ENCODE measurements at places on chromosomes 7 and 10. TPM values are rescaled to one million over a fixed set of nuclear protein-coding genes. Genes with fewer than 3 reads are reported as not detected.
A peak's percentile ranks its signal among the peaks of the same experiment; 100 is the strongest.

The KIAA1217 gene
- total RNA-seq: 20.1 TPM

The GSTO2 gene
- total RNA-seq: 2.7 TPM

The ELAPOR2 gene
- 28.3 TPM for total RNA-seq

The LBX1 gene
- not detected for total RNA-seq

The HMX3 gene
- not detected for total RNA-seq

The WEE2 gene
- 3.6 TPM for total RNA-seq

The PAOX gene
- 12.7 TPM for total RNA-seq

The PTF1A gene
- not detected for total RNA-seq

The MYL7 gene
- 5.2 TPM for total RNA-seq

DNA sequence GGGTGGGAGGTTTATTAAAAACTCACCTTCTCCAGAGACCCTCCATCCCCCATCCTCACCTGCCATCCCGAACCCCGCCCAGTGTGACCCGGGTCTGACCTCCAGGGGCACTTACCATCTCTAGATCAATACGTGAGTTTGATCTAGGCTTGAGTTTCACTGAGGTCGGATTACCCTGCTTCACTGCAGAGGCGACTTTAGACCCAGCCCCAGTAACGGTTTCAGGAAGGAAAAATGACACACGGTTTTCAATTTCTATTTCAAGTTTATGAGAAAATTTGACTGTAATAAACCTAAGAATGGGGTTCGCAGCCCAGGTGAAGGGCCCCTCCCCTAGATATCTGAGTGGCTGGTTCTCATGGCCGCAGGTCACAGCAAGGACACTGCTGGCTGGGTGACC lies 33.1 kb downstream of the RCC1L start:
- no peaks in the 10 kb centered on the region for H3K36me3 ChIP-seq

- no peaks in the 10 kb centered on the region for H3K27me3 ChIP-seq
- no peak for DNase-seq
- H3K4me1 ChIP-seq: no peaks in the 10 kb centered on the region
- no peak overlapping the region for H3K4me3 ChIP-seq
- no peaks in the 10 kb centered on the region for H3K36me3 ChIP-seq
Measured at GRCh38 chr7:157501581-157501980, 164.8 kb downstream of the DNAJB6 start.

GRCh38 chr10:5274795-5275194 lies 78.2 kb downstream of the AKR1C4 start:
- H3K4me1 ChIP-seq: no peaks in the 10 kb centered on the region
- H3K27me3 ChIP-seq: no peaks in the 10 kb centered on the region
- H3K27ac ChIP-seq: no peak overlapping the region

GRCh38 chr10:133484818-133485217 lies 31.1 kb downstream of the SCART1 start:
- no peaks in the 10 kb centered on the region for H3K4me1 ChIP-seq
- no peaks in the 10 kb centered on the region for H3K36me3 ChIP-seq
- H3K27me3 ChIP-seq: no peaks in the 10 kb centered on the region
- no peak overlapping the region for H3K27ac ChIP-seq

GRCh38 chr10:72524489-72524888 lies 101.4 kb downstream of the MICU1 start:
- DNase-seq: no peak
- H3K4me1 ChIP-seq: peaks cover 15% of the 10 kb centered on the region
- peak overlapping the region; percentile 40 for H3K27ac ChIP-seq
- H3K27me3 ChIP-seq: no peaks in the 10 kb centered on the region
- no peaks in the 10 kb centered on the region for H3K36me3 ChIP-seq
- H3K4me3 ChIP-seq: no peak overlapping the region

- no peak overlapping the region for H3K27ac ChIP-seq
- H3K27me3 ChIP-seq: no peaks in the 10 kb centered on the region
- no peaks in the 10 kb centered on the region for H3K36me3 ChIP-seq
- H3K4me3 ChIP-seq: no peak overlapping the region
- H3K4me1 ChIP-seq: peaks cover 11% of the 10 kb centered on the region
Measured at GRCh38 chr10:31932838-31933237, 4.2 kb upstream of the ARHGAP12 start.

DNA sequence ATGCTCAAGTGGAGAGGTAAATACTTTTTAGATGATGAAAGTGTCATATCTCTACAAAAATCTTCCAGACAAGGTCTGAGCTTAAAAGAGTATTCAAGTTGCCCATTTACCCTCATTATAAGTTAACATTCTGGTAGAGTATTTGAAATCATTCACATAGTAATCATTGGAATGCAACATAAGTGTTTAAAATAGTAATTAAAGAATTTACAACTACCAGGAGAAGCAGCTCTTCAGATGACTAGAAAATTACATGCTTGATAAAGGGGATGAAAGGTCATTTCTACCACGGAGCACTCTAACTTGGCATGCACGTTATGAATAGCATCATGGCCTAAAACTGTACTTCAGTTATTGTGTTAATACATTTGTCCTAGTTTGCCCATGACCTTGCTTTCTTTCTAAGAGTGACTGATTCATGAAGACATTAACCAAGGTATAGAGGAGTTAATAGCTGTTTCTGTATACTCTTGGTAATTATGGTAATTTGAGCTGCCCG lies 120.0 kb downstream of the SEMA3E start:
- H3K4me1 ChIP-seq: no peaks in the 10 kb centered on the region
- H3K27ac ChIP-seq: no peak overlapping the region
- H3K36me3 ChIP-seq: no peaks in the 10 kb centered on the region
- H3K27me3 ChIP-seq: no peaks in the 10 kb centered on the region

DNA sequence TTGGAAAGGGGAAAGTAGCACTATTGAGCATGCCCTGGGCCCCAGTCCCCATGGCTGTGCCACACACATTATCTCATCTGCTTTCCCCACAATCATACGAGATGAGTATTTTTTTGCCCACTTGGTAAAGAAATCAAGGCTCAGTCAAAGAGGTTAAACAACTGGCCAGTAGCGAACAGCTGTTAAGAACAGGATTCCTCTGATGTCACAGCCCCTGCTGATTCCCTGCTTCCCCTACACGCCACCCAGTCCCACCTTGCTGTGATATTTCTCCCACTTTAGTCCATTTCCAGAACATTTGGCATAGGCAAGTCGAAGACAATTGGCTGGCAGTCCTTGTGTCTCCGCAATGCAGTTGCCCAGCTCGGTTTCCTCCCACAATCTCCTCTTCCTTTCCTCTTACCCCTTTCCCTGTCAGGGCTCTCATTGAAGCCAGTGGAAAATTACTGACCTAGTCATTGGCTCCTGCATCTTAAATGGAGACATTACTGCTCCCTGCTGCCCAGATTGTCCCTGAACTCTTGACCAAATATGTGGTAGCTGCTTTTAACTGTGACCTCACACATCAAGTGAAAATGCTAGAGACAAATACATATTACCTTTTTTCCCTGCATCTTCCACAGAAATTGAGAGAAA lies 56.5 kb upstream of the EEPD1 start:
- no peaks in the 10 kb centered on the region for H3K36me3 ChIP-seq
- DNase-seq: no peak
- H3K27ac ChIP-seq: no peak overlapping the region
- H3K27me3 ChIP-seq: no peaks in the 10 kb centered on the region

- no peaks in the 10 kb centered on the region for H3K36me3 ChIP-seq
- peaks cover 27% of the 10 kb centered on the region for H3K4me1 ChIP-seq
- no peak for DNase-seq
- no peaks in the 10 kb centered on the region for H3K27me3 ChIP-seq
- H3K27ac ChIP-seq: no peak overlapping the region
- no peak overlapping the region for H3K4me3 ChIP-seq
Measured at GRCh38 chr7:137930581-137930980, 71.3 kb downstream of the CREB3L2 start.

- no peak overlapping the region for H3K4me3 ChIP-seq
- no peaks in the 10 kb centered on the region for H3K36me3 ChIP-seq
- H3K27me3 ChIP-seq: no peaks in the 10 kb centered on the region
- DNase-seq: no peak
- H3K27ac ChIP-seq: no peak overlapping the region
Measured at GRCh38 chr7:137816696-137817320, 30.0 kb downstream of the DGKI start.

DNA sequence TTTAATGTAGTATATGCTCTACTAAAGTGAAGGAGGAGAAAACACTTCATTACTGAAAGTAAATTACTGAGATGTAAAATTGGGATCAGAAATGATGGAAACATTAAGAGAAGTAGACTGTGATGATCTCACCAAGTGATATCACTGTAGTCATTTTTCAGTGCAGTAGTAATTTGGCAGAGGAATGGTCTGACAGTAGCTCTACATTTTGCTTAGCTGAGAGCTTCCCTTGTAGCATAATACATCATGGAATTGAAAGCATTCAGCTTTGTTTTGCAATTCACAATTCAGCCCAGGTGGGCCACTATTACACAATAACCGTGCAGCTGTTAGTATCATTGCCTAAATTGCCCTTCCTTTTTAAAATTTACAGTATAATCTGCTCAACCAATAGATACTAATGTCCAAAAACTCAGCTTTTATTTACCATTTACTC lies 19.4 kb upstream of the CABCOCO1 start:
- H3K36me3 ChIP-seq: no peaks in the 10 kb centered on the region
- peak overlapping the region; percentile 37 for H3K27ac ChIP-seq
- no peaks in the 10 kb centered on the region for H3K4me1 ChIP-seq
- no peak for DNase-seq

DNA sequence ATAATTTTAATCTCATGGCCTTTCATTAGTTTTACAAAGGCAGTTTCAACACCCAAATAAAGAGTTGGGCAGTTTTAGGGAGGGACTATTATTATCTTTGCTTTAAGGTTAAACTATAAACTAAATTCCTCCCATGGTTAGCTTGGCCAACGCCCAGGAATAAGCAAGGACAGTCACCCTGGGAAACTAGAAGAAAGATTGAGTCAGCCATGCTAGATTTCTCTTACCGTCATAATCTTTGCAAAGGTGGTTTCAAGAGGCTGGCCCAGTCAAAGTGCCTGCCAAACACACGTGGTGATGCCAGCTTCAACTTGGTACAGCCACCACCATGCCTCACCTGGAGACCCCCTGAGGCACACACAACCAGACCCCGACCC lies 317.4 kb upstream of the SP8 start:
- H3K36me3 ChIP-seq: no peaks in the 10 kb centered on the region
- DNase-seq: no peak
- H3K27ac ChIP-seq: peak overlapping the region; percentile 89
- H3K4me1 ChIP-seq: peaks cover 4% of the 10 kb centered on the region

- no peak overlapping the region for H3K27ac ChIP-seq
- no peak overlapping the region for H3K4me3 ChIP-seq
- H3K4me1 ChIP-seq: peaks cover 14% of the 10 kb centered on the region
- H3K27me3 ChIP-seq: no peaks in the 10 kb centered on the region
Measured at GRCh38 chr7:921581-922333, 32.7 kb downstream of the ADAP1 start.

- DNase-seq: no peak
- no peaks in the 10 kb centered on the region for H3K36me3 ChIP-seq
- H3K4me3 ChIP-seq: no peak overlapping the region
Measured at GRCh38 chr10:59799421-59799820, 46.2 kb upstream of the MRLN start.

- peaks cover 15% of the 10 kb centered on the region for H3K4me1 ChIP-seq
- H3K27ac ChIP-seq: no peak within 1 kb of the TSS
- peak; percentile 54 for DNase-seq
- peak within 1 kb of the TSS; percentile 75 for H3K4me3 ChIP-seq
- H3K27me3 ChIP-seq: no peaks in the 10 kb centered on the region
Measured at GRCh38 chr7:29146057-29146706, at the start of gene CPVL. Gene CPVL, minus strand, starts transcription at chr7:29146537. Its CDS starts 25,476 bp downstream, at chr7:29121061.

DNA sequence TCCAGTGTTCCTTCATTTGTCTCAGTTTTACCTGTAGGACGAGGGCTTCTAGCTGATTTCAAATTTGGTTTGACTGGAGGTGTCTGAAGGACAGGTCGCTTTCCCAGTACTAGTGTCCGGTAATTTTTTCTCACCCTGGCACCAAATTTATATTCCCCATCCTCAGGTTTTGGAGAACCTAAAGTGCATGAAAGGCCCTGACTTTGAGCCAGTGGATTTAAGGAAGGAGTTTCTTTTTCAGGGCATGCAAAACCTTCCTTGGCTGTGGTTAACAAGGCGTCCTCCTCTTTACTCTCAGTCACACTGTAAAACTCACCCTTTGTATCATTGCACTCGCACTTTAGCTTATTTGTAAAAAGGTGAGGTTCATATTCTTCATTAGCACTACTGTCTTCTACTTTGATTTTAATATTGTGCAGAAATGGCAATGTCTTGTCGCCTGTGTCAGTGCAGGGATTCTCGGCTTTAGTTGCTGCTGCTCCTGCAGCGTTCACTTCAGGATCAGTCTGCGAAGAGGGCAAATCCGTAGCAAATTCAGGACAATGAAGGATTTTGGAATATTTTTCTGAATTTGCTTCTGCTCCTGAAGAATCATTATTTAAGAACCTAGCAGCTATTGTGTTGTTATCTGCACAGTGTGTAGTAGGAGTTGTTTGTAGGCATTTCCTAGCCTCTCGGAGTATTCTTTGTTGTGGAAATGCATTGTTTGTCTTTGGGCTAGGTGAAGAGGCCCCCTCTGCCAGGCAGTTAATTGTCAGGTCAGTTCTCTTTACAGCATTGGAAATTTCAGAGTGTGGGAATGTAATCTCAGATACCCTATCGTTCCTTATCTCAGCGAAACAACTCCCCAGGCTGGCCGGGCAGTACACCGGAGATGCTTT lies 9.9 kb downstream of the SKIDA1 start:
- no peaks in the 10 kb centered on the region for H3K36me3 ChIP-seq
- H3K4me3 ChIP-seq: peak overlapping the region; percentile 57
- peaks cover 42% of the 10 kb centered on the region for H3K27me3 ChIP-seq
- H3K4me1 ChIP-seq: peaks cover 49% of the 10 kb centered on the region
- peak overlapping the region; percentile 81 for H3K27ac ChIP-seq

- H3K27me3 ChIP-seq: peaks cover 20% of the 10 kb centered on the region
- DNase-seq: no peak
- no peaks in the 10 kb centered on the region for H3K4me1 ChIP-seq
- no peak overlapping the region for H3K27ac ChIP-seq
Measured at GRCh38 chr7:14905764-14906163, 3.2 kb upstream of the DGKB start.

- no peaks in the 10 kb centered on the region for H3K36me3 ChIP-seq
- no peak overlapping the region for H3K27ac ChIP-seq
- H3K4me1 ChIP-seq: no peaks in the 10 kb centered on the region
- no peak for DNase-seq
- peaks cover 1% of the 10 kb centered on the region for H3K27me3 ChIP-seq
Measured at GRCh38 chr10:30630571-30630970, 1.0 kb upstream of the LYZL2 start.

DNA sequence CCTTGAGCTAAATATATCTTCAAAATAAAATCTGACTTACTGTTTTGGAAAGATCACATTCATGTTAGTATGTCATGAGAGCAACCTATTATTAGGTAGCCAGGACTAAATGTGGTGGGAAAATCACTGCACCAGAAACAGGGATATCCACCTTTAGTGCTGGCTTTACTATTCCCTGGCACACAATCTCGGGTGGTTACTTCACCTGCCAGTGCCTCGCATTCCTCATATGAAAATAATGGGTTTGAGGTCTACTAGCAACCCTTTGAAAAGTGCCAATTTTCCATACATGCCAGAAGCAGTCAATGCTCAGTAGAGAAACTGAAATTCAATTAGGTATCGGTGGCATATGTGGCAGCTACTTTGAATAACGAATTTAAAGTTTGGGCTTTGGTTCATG lies 36.8 kb downstream of the PTN start:
- no peak for DNase-seq
- H3K4me1 ChIP-seq: no peaks in the 10 kb centered on the region
- H3K27me3 ChIP-seq: no peaks in the 10 kb centered on the region
- no peak overlapping the region for H3K27ac ChIP-seq
- no peak overlapping the region for H3K4me3 ChIP-seq

- no peak overlapping the region for H3K27ac ChIP-seq
- DNase-seq: no peak
- no peaks in the 10 kb centered on the region for H3K4me1 ChIP-seq
- H3K4me3 ChIP-seq: no peak overlapping the region
- H3K36me3 ChIP-seq: no peaks in the 10 kb centered on the region
Measured at GRCh38 chr10:8453587-8453986, 399.1 kb downstream of the GATA3 start.

Data from hepatocyte (in vitro differentiated cells).